Activated naive CD4-positive, alpha-beta T cell treated with anti-CD3 and anti-CD28 coated beads for 36 hours (primary cell): ENCODE measurements at places on chromosomes 12 and 14.

GRCh38 chr14:74459289-74459946, 33.4 kb upstream of the SYNDIG1L start:
- peak; percentile 51 for DNase-seq

- no peak for DNase-seq
These were observed 64.1 kb downstream of the ANO4 start for GRCh38 chr12:100858656-100859055.

- no peak for DNase-seq
These were observed 19.7 kb downstream of the PLEKHG3 start for GRCh38 chr14:64723691-64724577.

GRCh38 chr12:170371-171225, 43.4 kb downstream of the SLC6A12 start:
- no peak for DNase-seq

DNA sequence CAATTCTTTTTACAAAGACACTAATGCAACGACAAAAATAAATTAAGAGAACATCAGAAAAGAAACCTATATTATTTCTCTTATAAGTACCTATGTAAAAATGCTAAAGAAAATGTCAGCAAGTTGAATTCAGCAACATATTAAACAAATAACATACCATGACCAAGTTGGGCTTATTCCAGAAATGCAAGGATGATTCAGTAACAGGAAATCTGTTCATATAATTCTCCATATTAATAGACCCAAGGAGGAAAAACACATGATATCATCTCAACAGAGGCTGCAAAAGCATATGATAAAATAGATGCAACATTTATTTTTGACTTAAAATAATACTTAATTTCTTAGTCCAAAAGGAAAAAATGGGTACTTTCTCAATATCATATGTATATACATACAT, 25.1 kb upstream of the GPHB5 start:
- DNase-seq = no peak

DNA sequence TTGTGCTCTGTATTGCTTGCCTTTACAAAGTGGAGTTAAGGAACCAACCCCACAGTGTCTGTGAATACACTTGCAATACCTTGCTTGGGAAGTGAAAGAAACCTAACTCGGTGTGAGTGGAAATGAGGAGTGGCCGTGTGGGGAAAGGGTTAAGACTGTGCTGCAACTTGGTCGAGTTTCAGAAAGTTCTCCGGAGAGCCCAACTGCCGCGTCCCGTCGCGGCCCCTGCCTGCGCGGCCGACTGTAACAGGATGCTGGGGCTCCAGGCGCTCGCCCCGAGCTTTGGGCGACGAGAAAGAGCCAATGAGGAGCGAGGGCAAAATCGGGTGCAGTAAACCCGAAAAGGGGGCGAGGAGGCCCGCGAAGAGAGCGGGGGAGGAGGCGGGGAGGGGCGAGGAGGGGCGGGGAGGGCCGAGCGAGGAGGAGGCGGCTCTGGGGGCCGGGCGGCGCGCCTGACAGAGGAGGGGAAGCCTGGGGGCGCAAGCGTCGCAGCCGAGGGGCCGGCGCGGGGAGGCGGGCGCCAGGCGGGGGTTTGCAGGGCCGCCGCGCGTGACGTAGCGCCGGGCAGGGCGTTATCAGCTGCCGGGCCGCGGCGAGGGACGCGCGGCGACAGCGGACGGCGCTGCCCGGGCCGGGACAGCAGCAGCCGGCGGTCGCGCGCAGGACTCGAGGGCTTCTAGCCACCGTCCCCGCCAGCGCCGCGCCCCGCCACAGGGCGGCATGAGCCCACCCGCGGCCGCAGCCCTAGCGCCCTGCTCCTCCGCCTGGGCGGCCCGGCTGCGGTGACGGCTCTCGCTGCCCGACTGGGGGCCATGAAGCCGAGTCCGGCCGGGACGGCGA, at the start of gene DACT1:
DACT1 (plus strand) TSS at position 572 of the 840 bp plus-strand sequence; CDS start at position 813, 241 bp downstream.
- peak; percentile 68 for DNase-seq

DNA sequence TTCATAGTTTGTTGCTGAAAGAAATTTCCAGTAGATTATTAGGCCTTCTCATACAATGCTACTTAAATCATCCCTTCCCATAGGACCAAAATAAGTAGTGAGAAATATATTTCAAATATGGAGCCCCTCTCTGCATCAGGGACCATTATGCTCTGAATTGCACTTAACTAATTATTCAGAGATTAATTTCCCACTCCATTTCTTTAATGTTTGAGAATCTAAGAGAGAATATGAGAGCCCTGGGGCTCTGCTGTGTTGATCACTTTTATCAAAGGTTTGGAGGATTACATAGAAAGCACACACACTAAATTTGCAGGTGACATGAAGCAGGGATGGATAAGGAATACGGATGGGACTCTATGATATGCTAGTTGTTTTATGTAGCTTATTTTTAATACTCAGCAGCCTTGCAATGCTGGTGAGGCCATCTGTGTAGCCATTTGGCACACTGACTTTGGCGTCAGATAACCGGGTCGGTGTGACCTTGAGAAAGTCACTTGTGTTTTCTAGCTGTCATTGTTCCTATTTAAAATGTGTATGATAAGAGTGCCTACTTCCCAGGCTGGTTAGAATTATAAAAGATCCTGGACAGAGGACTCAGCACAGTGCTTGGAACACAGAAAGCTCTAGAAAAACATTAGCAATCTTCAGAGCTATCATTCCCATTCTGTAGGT, 49.9 kb upstream of the FBXO21 start:
- DNase-seq = no peak

DNA sequence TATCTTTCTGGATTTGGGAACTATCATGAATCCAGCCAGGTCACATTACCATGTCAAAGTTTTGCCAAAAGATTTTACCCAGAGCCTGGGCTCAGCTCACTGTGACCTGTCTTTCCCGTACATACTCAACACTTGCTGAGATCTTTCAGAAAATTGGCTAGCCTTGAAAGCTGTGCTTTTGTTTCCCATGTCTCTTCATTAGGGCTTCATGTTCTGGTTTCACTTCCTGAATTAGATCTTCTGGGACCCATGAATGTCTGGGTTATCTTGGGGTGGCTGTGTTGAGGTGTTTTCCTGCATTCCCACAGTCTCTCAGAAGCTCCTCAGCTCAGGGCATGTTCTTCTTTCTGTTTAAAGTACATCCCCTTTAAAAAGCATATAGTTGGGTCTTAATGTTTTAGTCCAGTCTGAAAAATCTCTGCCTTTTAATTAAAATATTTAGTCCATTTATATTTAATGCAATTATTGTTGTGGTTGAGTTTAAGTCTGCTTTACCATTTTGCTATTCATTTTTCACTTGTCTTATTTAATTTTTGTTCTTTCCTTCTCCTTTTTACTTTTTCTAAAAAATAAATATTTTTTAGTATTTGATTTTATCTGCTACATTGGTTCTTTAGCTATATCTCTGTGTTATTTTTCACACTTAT, 242.7 kb downstream of the VRK1 start:
- no peak for DNase-seq

GRCh38 chr12:69000074-69000473, 67.1 kb upstream of the CPM start:
- DNase-seq = no peak

GRCh38 chr12:40992674-40993073, 195.4 kb upstream of the PDZRN4 start:
- DNase-seq = no peak

- peak; percentile 61 for DNase-seq
These were observed 9.5 kb upstream of the CSAD start for GRCh38 chr12:53190108-53190729.

GRCh38 chr14:101840649-101841369, 79.3 kb downstream of the PPP2R5C start:
- no peak for DNase-seq
